NCI-H1694 treated with DMSO at 0.1 percent for 48 hours (cell line): ENCODE measurements at places on chromosomes 2 and 18.

- no peak for DNase-seq
Observed at GRCh38 chr2:26442301-26442700, 35.6 kb downstream of the OTOF start.

- DNase-seq: no peak
Observed at GRCh38 chr2:101625387-101625786, 72.1 kb upstream of the MAP4K4 start.

GRCh38 chr2:106990297-106990696, 104.3 kb upstream of the ST6GAL2 start:
- DNase-seq: peak; percentile 87

DNA sequence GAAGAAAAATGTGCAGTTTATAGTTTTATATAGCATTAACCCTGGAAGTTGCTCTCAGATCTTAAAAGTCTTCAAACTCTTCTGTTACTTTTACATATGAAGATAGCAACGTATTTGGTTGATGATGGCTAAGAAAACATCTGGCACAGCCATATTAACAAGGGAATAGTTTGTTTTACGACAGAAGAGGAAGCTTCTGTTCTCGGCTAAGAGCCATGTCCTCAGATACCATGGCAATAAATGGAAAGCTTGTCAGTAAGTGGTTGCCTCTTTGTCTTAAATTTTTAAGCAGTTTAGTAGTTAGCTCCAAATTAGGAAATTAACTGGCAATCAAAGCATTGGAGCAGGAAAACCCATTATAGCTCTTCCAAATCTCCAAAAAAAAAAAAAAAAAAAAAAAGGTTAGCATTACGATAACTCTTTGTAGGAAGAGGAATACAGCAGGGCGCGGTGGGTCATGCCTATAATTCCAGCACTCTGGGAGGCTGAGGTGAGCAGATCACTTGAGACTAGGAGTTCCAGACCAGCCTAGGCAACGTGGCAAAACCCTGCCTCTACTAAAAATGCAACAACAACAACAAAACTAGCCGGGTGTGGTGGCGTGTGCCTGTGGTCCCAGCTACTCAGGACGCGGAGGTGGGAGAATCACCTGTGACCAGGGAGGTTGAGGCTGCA, 4.5 kb upstream of the STON1 start:
- DNase-seq: no peak

- peak; percentile 23 for DNase-seq
Observed at GRCh38 chr2:137892739-137893138, 71.5 kb upstream of the HNMT start.

- DNase-seq: no peak
Observed at GRCh38 chr2:66561645-66562303, 126.8 kb downstream of the MEIS1 start.

- DNase-seq: no peak
Observed at GRCh38 chr2:143078104-143078503, 51.1 kb upstream of the ARHGAP15 start.

GRCh38 chr2:69255760-69256159, 131.3 kb downstream of the GFPT1 start:
- DNase-seq: no peak

- no peak for DNase-seq
Observed at GRCh38 chr2:20172273-20173055, 52.5 kb downstream of the SDC1 start.
